Activated CD4-positive, alpha-beta T cell treated with anti-CD3 and anti-CD28 coated beads, Interleukin-2, Interleukin-4, amounts not matched to agents 100 ng/mL and 50 ng/mL, durations not matched to agents 16 hours and 8 hours (primary cell): ENCODE measurements at places on chromosomes 2 and 18.

- peak; percentile 58 for DNase-seq
These were observed 6.1 kb upstream of the LBH start for GRCh38 chr2:30225131-30225762.

DNA sequence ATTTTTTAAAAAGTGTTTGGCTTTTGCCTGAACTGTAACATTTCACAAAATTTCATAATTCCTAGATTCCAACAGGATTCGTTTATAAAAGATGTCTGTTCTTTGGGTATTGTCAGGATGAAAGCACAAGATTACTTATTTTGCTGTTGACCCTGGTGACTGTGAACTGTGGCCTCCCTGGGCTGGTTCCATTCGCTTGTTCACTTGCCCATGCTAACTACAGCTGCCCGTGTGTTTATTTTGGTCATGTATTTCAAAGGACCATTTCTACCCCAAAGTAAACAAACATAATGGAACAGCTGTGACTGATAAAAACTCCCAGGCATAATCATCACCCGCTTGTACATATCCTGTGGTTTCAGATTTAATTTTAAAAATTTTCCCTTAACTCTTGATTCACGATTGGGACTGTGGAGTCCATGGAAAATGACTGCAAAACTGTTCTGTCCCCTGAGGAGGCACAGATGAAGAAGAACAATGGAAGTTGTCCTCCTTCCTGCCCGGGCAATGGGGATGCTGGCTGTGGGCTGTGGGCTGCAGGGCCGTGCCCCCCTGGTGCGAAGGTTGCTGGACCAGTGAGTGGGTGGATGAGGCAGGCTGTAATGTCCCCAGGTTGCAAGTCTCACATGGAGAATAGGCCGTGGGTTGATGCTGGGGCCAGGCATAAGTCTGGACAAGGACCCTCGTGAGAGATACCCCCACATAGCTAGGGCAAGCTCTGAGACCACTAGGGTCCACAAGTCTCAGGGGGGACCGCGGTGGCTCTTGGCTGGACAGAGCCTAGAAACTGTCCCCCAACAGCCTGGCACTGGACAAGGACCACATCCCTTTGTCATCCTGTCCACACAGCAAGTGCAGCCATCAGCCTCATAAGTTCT, 28.9 kb upstream of the HDAC4 start:
- DNase-seq: no peak

GRCh38 chr2:36380624-36381481, 25.3 kb downstream of the CRIM1 start:
- DNase-seq: no peak

GRCh38 chr18:35592298-35592697, 10.8 kb downstream of the GALNT1 start:
- DNase-seq: no peak

DNA sequence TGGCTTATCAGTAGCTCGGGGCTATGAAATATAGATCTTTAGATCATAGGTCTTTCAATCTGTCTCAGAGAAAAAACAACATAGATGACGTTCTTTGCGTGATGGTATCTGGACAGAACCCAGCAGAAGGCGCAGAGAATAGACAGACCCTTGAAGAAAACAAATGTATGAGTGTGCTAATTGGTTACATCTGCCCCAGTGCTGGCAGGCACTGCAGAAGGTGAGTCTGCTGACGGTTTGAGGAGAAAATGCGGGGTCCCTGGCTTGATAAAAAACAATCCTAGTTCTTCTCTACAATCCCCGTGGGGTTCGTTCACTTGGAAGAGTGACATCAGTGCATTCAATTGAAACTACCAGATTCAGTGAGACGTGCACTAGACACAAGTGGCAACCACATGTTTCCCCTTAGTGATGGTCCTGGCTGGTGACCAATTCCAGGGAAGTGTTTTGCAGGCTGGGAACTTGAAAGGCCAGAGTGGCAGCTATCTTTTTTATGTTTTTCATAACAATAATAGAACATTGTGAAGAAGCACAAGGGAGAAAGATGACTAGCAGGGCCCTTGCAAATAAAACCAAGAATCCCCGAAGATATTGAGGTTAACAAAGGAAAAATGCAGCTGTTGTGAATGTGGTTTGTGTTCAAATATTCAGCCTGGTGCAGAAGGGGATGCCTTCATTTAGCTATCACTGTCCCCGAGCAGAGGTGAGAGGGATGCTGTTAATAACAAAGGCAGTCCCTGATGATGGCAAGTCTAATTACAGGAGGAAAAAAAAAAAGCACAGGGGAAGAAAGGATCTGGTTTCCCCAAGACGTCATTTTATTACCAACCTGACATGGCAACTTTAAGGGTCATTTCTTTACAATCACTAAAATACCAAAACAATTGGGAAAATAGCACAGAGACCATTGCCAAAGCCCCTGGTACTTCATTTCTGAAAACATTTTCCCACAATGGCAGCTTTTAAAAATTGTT, 337.6 kb upstream of the FIGN start:
- DNase-seq: no peak

DNA sequence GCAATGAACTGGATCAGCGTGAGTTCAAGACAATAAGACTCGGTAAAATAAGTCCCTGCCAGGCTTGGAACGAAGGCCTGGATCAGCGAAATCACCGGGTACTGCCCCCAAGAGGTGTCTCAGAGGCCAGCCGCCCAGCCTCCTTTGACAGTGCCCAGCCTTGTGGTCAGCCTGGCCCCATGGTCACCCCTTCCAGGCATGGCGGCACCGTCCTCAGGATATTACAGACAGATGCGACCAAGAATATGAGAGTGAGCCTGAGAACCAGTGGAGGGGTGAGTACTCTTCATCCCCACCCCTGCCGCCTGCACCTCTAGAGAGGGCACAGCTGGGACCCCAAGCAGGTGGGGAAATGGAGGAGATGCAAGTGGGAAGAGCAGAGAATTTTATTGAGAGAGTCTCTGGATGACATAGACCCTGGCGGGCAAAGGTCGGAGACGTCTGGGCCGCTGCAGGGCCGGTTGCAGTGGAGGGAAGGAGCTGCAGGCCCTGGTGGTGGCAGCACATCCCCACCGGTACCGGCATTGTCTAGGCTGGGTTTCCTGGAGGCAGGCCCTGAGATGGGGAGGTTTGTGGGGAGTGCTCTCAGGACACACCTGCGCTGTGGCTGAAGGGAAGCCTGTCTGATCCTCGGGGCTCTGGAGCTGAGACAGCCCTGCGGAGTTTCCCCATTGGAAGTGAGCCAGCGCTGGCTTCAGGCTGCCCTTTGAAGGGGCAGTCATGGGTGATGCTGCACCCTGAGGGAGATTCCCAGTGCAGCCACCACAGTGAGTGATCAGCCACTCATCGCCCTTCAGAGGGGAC, 190.0 kb downstream of the SEPTIN10 start:
- no peak for DNase-seq

- DNase-seq: no peak
These were observed 3.4 kb downstream of the FZD7 start for GRCh38 chr2:202037086-202037485.

DNA sequence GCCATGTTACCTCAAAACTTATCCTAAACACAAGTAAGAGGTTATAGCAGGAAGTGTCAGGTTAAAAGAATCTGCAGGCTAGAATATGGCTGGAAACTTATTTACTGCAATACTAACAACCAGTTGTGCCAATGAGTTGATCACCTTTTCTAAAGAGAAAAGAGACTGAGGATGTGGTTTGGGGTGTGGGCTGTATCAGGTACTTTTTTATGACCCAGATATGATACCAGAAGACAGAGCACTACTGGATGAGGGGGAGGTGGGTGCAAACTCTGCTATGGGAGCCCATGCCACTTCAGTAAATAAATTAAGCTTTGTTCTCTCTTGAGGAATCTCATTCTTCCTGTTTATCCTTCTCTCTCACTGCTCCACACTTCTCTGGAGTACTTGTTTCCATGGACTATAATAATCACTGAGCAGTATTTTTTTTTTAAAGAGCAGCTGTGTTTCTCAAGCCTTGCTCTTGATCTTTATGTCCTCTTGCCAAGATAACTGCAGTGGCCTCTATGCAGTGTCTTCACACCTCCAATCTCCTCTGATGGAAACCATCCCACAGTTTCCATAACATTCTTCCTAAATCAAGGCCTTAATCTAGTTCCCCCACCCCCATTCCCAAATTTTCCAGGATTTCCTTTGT, 51.2 kb upstream of the NOSTRIN start:
- DNase-seq: peak; percentile 14

DNA sequence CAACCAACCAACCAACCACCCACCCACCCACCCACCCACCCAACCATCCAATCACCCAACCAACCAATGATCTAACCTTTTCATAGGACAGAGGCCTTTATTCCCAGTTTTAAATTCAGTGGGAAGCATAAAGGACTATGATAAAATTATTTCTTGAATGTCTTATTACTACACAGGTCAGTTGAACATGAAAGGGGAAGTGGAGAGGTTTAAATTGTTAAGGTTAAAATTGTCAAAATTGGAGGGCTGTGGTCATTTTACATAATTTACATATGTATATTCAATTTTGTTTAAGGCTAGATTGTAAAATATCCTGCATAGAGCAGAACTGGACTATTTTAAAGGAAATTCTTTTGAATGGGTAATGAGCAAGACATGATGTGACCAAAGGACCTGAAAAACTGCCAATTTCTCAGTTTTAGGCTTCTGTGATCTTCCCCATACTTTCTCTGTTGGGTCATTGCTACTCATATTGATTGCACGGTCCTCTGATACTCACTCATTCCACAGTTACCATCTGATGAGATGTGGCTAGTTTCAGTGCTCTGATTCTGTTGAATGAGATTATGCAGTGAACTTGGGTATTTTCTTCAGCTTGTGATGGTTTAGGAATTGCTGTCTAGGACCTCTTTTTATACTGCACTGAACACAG, 127.4 kb downstream of the PLCL1 start:
- DNase-seq: no peak

DNA sequence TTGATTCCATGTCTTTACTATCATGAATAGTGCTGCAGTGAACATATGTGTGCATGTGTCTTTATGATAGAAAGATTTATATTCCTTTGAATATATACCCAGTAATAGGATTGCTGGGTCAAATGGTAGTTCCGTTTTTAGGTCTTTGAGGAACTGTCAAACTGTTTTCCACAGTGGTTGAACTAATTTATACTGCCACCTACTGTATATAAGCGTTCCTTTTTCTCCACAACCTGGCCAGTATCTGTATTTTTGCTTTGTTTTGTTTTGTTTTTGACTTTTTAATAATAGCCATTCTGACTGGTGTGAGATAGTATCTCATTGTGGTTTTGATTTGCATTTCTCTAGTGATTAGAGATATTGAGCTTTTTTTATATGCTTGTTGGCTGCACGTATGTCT, 641.6 kb downstream of the SUCLG1 start:
- DNase-seq: peak; percentile 0

DNA sequence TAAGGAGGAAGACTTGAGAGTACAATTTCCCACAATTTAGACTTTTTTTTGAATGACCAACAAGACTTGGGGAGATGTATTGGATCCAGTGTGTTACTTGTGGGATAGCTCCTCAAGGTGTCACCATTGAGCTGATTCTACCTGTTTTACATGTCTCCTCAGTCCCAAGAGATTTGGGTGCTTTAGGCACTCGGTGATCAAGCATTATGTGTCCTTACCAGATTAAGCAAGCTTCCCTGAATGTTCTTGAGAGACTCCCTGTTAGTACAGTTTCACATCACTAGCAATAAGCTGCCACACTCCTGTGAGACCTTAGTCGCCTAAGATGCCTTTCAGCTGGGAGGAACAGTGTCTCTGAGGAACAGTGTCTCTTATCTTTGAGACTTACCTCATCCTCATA, 384.3 kb upstream of the SYT4 start:
- peak; percentile 1 for DNase-seq

DNA sequence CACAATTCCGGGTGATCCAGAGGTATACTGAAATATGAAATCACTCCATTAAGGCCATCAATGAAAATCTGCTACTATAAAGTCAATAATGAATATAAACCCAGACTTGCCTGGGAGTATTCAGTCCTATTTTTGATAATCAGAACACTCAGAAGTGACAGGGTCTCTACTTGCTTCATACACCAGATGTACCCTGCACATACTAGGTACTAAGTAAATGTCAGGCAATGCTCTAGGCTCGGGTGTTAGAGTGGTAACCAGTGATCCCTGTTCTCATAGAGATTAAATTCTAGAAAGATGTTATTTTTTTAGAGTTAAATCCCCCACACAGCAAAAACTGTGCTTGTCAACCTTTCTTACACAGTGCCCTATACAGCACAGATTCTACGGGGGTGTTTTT, 12.3 kb downstream of the STAT1 start:
- DNase-seq: no peak

GRCh38 chr2:188204824-188205223, 86.8 kb upstream of the GULP1 start:
- DNase-seq: no peak

- no peak for DNase-seq
These were observed 1234.4 kb downstream of the SUCLG1 start for GRCh38 chr2:83224591-83225200.

DNA sequence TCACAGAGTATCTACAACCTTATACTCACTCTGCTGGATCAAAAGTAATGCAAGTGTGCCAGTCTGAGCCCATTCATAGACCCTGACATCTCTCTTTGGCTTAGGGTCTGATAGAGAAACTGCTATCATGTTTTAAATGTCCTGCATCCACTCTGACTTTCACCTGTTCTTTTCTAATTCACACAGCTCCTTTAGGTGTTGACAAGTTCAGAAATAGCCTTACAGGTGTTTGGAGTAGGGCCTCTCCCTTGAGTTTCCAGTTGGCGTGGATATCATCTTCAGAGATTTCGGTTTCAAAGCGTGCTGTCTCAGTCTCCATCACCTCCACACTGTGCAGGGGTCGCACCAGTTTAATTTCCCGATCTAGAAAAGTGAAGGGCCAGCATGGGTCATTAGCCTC, 150.3 kb downstream of the PLEKHA3 start:
- no peak for DNase-seq

GRCh38 chr2:37541516-37541915, 129.9 kb downstream of the CDC42EP3 start:
- no peak for DNase-seq

DNA sequence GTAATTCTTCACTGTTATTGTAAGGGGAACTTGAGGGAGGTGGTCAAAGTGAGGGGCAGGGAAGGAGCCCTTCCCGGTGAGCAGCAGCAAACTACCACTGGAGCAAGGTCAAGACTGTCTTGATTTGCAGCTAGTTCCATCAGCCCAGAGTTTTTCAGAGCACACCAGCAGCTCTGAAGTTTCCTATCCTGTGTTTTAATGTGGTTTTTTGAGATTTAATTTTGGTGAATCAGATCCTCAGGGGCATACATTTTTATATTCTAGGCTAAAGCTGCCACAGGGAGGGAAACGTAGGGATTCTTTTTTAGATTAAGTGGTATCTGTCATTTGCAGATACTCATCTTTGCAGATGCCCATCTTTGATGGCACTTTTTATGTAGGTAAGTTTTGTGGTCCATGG, 67.1 kb upstream of the KCNE4 start:
- DNase-seq: no peak

GRCh38 chr2:108634011-108634410, 85.3 kb upstream of the RANBP2 start:
- no peak for DNase-seq
